HuH-7 (cell line): ENCODE measurements at places on chromosomes 1 and 21.

GRCh38 chr21:32878661-32879060 lies 107.1 kb upstream of the PAXBP1 start:
- DNase-seq = no peak

DNA sequence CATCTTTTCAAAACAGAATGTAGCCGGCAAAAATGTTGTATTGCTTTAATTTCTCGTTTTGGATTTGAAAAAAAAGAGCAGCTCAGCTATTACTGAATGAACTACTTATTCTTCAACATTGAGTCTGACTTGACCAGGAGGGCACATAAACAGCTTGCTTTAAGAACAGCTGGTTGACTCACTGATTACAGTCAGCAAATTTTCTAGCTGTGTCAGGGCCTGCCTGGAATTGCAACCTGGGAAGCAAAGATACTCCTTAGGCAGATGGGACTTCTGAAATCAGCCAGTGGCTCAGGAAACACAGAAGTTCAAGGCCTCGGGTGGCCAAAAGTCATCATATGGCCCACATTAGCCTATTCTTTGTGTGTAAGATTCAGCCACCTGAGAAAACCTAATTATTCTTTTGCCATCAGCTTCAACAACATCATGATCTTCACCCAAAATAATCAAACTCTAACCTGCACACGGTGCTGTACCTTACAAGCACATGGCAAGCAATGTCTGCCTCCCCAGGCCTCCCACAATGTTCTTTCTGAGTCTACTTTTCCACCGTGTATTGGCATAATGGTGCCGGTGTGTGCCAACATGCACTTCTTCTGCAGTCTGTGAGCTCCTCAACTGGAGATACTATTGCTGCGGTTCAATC lies 307.2 kb downstream of the HHIPL2 start:
- DNase-seq = no peak

DNA sequence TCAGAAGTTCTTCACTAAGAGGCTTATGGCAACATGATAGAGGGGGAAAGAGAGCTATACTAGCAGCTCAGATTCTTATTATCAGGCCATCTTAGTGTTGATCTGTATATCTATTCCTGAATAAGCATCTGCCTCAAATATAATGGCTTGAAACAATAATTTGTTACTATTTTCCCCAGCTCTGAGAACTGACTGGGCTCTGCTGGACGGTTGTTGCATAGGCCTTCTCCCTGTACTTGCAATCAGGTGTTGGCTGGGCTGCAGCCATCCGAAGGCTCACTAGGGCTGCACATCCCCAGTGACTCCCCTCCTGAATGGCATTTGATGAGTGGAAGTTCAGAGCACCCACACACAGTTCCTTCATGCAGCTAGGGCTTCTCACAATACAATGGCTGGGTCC lies 116.0 kb downstream of the PROX1 start:
- no peak for DNase-seq

DNA sequence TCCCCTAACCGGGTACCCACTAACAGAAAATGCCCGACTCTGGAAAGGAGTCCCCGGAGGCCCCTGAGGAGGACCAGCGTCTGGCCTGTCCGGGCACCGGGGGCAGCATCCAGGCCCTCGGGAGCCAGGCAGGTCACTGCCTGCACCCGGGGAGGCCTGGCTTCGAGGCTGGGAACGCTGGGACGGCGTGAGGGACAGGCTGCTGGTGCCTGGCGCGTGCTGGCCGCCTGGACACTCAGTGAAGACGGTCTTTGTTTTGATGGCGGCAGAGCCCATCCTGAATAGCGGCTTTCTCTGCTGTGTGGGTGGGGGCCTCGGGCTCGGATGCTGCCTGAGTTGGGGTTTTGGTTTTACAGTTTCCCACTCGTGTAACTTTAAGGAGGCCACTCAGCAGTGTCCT lies 37.6 kb downstream of the PRKCZ start:
- no peak for DNase-seq
